Nephron progenitor cell (in vitro differentiated cells): ENCODE measurements at places on chromosomes 6 and 20.

DNA sequence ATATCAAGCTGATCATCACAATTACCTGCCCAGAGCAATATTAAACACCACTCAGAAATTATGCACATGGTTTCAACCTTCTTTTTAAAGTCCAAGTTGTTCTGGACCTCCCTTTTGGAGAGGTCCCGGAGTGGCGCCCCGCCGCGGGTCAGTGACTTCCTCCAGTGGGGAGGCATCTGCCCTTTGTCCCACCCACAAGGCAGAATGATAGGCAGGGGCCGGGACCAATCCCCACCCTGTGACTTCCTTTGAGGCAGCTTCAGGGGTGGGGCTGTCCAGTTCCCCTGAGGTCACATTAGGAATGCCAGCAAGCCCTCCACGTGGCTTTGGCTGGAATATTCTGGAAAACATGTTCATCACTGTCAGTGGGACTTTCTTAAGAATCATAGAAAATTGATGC lies 207.0 kb downstream of the ANKRD60 start:
- peak; percentile 51 for DNase-seq

GRCh38 chr6:126182650-126183311 lies 157.1 kb upstream of the CENPW start:
- DNase-seq: no peak

GRCh38 chr20:25865715-25866656 lies 169.3 kb upstream of the ZNF337 start:
- DNase-seq: peak; percentile 78

GRCh38 chr6:27076116-27076515 lies 171.4 kb upstream of the PRSS16 start:
- DNase-seq: no peak

DNA sequence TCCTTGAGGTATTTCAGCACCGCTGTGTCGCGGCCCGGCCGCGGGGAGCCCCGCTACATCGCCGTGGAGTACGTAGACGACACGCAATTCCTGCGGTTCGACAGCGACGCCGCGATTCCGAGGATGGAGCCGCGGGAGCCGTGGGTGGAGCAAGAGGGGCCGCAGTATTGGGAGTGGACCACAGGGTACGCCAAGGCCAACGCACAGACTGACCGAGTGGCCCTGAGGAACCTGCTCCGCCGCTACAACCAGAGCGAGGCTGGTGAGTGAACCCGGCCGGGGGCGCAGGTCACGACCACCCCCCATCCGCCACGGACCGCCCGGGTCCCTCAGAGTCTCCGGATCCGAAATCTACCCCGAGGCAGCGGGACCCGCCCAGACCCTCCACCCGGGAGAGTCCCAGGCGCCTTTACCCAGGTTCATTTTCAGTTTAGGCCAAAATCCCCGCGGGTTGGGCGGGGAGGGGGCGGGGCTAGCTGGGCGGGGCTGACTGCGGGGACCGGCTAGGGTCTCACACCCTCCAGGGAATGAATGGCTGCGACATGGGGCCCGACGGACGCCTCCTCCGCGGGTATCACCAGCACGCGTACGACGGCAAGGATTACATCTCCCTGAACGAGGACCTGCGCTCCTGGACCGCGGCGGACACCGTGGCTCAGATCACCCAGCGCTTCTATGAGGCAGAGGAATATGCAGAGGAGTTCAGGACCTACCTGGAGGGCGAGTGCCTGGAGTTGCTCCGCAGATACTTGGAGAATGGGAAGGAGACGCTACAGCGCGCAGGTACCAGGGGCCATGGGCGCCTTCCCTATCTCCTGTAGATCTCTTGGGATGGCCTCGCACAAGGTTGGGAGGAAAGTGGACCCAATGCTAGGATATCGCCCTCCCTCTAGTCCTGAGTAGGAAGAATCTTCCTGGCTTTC lies 693 bp downstream of the HLA-F start:
- peak; percentile 53 for DNase-seq

GRCh38 chr20:25040438-25040831 lies 17.5 kb downstream of the ACSS1 start:
- no peak for DNase-seq

DNA sequence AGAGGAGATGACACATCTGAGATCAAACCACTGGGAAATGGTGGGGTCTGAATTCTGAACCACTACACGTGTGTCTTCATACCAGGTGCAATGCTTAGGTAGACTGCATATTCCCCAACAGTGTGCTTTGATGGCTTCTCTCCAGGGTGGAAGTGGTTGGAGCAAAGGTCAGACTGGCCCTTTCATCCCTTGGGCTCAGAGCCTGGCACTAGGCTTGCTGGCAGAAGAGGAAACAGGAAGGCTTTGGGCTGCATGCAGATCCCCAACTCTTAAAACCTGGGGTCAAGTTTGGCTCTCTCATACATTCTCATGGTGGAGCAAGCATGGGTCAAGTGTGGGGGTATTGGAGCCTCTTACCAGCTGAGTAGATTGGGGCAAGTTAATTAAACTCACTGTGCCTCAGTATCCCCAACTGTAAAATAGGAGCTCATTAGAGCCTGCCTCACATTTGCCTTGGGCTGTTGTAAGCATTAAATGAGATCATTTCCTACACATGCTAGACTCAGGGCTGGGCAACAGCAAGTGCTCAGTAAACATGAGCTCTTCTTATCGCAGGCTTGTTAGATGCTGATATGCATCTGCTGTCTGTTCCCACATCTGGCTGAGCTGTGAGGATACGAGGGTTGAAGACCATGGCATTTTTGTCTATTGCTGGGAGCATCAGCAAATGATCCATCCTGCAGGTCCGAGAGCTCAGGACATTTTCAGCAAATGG lies 51.6 kb upstream of the FAM83D start:
- no peak for DNase-seq

GRCh38 chr6:165729307-165729936 lies 66.4 kb upstream of the PDE10A start:
- peak; percentile 66 for DNase-seq

GRCh38 chr6:112931832-112932231 lies 584.7 kb downstream of the RFPL4B start:
- no peak for DNase-seq

- DNase-seq: no peak
Measured at GRCh38 chr6:6631053-6631452, 42.5 kb downstream of the LY86 start.

GRCh38 chr6:35719830-35720733 lies 16.8 kb upstream of the ARMC12 start:
- DNase-seq: peak; percentile 53

DNA sequence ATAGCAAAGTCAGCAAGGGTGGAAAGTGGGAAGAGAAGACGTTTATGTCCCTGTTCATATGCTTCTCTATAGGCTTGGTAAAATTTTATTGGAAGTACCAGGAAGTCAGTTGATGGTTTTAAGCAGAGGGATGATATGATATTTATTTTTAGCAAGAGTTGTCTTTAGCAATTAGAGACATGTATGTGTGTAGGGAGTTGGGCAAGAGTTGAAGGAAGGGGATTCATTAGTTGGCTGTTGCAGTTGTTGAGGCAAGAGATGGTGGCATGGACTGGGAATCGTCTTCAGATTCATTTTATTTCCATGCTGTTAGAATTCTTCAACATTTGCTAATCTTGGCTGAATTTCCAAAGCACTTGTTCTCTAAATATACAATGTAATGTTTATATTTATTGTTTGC lies 85.6 kb downstream of the QKI start:
- DNase-seq: no peak

DNA sequence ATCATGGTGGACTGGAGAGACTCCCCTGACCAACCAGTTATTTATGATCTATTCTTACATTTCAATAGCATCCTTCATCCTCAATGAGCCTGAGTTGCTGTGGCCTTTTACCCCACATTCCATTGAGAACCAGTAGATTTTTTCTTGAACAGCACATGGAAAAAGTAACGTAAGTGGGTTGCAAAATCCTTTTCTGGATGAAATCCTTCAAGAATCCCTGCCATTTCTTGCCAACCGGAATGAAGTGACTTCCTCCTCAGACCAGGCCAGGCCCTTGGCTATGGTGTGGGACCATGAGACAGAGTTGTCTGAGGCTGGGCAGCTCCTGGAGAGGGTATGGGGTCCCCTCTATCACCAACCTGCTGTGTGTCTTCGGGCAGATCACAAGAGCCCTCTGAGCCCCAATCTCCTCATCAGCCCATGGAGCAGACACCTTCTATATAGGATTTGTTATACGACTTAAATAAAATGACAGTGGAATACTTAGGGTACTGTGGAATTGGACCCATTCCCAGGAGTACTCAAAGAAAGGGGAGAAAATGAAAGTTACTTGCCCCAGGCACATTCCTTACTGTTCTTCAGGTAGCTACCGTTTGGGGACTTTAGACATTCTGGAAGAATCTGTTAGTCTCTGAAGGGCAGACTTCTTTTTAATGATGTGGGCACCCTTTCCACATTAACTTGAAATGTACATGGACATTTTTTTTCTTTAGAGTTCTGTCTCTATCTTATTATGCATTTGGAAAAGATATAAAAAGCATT lies 10.9 kb downstream of the EYA2 start:
- DNase-seq: no peak

- no peak for DNase-seq
Measured at GRCh38 chr6:169779092-169779815, 27.8 kb downstream of the ERMARD start.

- no peak for DNase-seq
Measured at GRCh38 chr6:149859938-149860337, 4.2 kb downstream of the LRP11 start.

DNA sequence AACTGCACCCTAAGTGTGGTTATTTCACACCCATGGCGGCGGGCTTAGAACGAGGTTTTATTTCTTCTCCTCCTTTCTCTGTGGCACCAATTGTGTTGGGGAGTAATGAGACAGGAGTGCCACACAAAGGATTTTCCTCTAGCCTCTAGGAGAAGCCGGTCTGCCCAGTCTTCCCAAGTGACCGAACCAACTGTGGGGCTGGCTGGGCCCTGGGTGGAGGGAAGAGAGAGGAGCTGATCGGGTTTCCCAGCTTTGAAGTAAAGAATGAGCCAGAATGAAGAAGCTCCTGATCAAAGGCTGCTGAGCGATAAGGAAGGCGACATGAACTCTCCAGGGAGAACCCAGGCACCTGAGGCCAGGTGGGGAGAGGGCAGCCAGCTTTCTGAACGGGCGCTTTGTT lies 616.0 kb upstream of the BTBD3 start:
- no peak for DNase-seq

- DNase-seq: no peak
Measured at GRCh38 chr6:168291450-168291849, 28.1 kb downstream of the DACT2 start.

GRCh38 chr6:18335948-18336347 lies 51.2 kb upstream of the RNF144B start:
- DNase-seq: no peak

DNA sequence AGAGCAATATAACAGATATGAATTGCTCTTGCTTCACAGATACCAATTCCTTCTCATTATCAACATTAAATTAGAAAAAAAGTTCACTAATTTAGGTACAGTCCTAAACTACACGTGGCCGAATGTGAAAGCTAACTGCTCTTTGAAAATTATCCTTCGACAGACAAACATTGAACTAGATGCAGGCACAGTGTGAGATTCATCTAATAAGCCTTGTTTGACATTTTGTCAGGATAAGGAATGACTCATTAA lies 1.1 kb downstream of the FAM184A start:
- no peak for DNase-seq

- DNase-seq: no peak
Measured at GRCh38 chr20:4866429-4866828, 134.9 kb downstream of the SLC23A2 start.

DNA sequence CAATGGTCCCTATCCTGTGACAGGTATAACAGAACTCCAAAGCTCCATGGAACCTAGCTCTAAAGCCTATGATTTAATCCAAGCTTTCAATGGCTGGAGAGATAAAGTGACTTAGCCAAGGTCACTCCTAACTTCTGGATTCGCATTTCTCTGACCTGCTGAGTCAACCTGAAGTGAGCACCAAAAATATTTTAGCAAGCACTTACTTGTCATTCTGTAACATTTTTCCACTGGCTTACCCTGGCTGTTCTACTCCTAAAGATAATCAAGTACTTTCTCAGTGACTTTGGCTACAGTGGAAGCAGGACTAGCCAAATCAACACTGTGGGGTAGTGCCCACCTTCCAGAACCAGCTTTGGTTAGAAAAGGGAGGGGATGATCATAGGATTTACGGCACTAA lies 188.3 kb downstream of the OGFRL1 start:
- DNase-seq: no peak

GRCh38 chr6:7642791-7643190 lies 52.8 kb downstream of the SNRNP48 start:
- DNase-seq: no peak

DNA sequence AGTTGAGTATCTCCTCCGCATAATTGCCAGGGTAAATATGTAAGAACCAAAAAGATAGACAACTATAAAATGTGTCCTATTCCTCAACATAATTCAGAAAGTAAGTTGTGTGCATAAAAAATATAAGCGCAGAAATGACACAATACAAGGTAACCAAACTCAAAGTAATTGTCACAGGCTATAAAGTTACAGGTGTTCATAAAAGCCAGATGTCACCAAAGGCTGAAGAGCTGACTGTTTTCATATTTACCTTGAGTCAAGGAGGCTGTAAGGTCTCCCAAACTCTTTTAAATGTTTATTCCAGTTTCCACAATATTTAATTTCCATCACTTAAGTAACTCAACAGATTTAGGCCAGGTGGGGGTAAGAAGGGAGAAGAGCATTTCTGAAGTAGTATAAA lies 192.2 kb upstream of the MARCKS start:
- DNase-seq: no peak

- no peak for DNase-seq
Measured at GRCh38 chr20:34875642-34876405, 588 bp upstream of the ACSS2 start.

GRCh38 chr20:2292416-2293110 lies 3.2 kb upstream of the TGM3 start:
- DNase-seq: no peak

DNA sequence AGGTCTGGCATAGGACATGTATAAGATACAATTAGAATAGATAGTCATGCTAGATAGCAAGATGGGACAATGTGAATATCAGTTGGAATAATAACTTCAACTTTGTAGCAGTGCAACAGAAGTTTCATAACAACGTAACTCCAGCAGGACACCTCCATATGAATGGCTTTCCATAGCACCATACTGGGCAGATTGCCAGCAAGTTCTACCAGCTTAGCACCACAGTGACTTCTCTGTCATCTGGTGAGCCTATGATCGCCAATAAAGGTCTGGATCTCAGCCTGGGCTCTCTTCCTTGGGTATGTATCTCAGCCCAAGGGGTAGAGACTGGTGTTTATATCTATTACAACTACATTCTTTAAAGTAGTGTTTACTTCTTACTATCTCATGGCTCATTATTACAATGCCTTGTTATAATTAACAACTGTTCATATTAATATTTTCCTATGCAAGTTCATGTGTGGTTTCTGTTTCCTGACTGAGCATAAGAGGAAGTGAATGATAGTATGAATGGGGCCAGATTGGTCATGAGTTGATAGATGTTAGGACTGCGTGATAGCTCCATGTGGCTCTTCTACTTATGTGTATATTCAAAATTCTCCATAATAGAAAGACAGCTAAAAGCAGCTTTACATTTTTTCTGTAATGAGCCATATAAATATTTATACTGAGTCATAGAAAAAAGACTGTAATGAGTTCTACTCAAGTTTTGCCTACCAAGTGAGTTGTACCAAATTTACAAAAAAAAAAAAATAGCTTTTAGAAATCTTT lies 22.9 kb downstream of the HTR1B start:
- DNase-seq: no peak

GRCh38 chr6:87350516-87350915 lies 5.9 kb downstream of the C6orf163 start:
- no peak for DNase-seq

- DNase-seq: peak; percentile 65
Measured at GRCh38 chr6:79713701-79714322, 82.7 kb downstream of the SH3BGRL2 start.

- no peak for DNase-seq
Measured at GRCh38 chr6:154555073-154555677, 44.7 kb upstream of the CNKSR3 start.
